ENCODE measurements at places on chromosomes 7 and 10.
A peak's percentile ranks its signal among the peaks of the same experiment; 100 is the strongest.

GRCh38 chr10:74094231-74094630 lies 56.4 kb downstream of the AP3M1 start:
- DNase-seq, result no peak

DNA sequence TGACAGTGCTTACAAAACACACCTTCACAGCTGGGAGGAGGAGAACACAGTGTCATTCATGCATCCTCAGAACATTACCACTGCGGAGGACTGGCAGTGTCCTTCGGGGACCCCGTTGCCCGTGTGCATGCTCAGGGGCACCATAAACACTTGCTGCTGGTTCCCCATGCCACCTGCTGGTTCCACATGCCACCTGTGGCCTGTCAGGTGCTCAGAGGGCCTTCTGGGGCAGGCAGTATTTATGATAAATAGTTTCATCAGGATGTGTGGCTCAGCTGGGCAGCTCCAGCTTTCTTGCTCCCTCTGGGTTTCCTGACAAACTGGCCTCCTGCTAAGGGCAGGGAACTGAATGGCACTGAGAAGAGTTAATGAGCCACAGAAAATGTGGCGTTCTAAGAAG lies 32.1 kb downstream of the CELF2 start:
- DNase-seq, result no peak

DNA sequence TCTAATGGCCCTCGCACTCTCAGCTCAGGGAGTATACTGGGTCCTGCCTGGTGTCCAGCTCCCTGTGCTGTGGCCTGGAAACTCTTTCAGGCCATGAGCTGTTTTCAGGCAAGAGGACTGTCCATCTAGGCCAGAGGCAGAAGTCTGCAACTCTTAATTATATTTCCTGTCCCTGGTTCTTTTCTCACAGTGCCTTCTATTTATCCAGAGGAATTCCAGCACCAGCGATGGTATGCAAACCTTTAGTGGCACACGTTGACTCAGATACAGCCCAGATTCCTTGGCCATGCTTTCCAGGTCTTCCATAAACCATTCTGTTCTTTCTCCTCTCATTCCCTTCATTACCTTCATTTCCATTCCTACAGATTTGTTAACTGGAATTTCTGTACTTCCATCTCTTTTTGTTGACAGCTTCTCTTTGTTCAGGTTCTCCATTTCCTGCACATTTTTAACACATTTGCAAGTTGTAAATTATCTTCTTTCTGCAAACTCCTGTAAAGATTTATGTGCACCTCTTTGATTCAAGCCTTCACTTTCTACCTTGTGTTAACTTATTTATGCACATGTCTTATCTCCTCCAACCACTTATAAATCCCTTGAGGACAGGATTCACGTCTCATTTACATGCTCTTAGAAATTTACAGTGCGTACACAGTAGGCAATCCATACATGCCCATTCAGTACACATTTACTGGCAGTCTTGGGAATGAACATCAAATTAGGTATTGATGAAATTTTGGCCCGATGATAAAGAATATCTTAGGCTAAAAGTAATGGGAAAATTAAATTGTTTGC lies 172.1 kb downstream of the CELF2 start:
- no peak for DNase-seq

- DNase-seq, result no peak
Measured at GRCh38 chr7:111089822-111090426, 1.0 kb upstream of the LRRN3 start.

DNA sequence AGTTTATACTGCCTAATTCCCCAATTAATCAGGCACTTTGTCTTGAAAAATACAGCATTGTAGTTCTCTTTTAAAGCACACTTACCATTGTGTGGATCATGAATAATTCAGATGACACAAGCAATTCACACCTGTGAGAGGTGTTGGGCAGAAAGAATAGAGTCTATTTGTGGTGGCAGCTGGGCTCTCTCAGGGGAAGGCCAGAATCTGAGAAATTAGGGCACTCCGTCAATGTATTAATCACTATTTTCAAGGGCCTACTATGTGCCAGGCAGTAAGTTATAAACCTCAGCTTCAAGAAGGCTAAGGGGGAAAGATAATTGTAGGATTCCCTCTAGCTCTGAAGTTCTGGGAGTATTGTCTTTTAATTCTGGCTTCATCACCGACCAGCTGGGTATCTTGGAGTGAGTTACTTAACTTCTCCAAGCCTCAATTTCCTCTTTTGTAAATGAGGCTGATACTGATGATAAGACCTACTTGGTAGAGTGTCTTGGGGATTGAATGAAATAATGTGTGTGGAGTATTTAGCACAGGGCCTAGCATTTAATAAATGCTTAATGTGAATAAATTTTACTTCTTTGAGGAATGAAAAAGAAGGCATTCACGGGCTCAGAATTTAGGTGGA lies 2.5 kb downstream of the CHN2 start:
- DNase-seq, result no peak

GRCh38 chr7:30176463-30177109 lies 41.8 kb downstream of the MTURN start:
- DNase-seq, result no peak

DNA sequence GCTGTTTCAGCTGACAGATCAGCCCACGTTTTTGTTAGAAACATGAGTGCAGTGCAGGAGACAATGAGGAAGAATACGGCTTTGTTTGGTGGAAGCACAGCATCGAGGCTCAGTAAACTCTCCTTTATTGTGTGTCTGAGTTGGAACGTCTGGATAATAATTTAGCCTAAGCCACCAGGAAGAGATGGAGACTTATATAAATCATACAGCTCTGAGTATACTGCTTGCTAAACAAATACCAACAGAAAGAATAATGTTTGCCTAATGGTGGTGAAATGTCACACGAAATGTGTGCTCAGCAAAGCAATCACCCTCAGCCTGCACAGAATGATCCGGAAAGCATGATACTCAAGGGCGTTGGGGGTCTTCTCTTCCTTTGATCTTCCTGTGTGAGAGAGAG lies 664.1 kb upstream of the ADARB2 start:
- no peak for DNase-seq

DNA sequence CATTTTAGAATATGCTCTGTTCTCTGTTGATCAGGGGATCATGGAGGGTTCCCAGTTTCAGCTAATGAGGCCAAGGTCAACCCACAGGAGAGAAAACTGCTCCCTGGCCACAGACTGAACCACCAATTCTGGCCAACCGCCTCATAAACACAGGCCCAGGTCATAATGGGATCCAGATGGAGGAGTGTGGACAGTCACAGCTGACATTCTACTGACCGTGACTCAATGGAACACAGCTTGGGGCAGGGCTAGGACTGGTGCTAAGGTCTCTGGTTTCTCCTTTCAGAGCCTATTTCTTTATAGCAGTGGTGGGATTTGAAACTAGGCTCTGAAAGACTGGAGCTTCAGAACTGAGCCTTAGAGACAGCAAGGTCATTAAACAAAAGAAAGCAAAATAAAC lies 68.3 kb downstream of the HIPK2 start:
- DNase-seq, result no peak

- no peak for DNase-seq
Measured at GRCh38 chr7:139853506-139854123, 24.6 kb downstream of the TBXAS1 start.

DNA sequence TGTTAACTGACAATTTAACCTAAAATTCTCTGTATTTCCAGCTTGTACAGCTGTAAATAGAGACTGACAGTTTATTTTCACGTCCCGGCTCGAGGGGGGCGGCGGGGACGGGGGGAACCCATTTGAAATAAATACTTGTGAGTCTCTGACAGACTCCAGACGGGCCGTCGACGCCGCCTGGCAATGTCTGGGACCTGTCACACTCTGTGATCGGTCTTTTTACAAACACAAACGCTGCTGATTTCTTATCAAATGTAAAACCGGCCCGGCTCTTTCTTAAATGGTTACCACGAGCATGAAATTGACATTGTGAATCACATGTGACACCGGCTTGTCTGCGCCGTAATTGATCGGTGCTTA lies 57.0 kb downstream of the UNCX start:
- DNase-seq, result no peak

GRCh38 chr7:129202058-129202777 lies 13.8 kb downstream of the SMO start:
- DNase-seq, result no peak

GRCh38 chr10:130656187-130656575 lies 520.0 kb downstream of the GLRX3 start:
- no peak for DNase-seq

- DNase-seq, result no peak
Measured at GRCh38 chr10:3511483-3511882, 273.5 kb downstream of the KLF6 start.

- no peak for DNase-seq
Measured at GRCh38 chr7:140039066-140039465, 23.7 kb downstream of the PARP12 start.

DNA sequence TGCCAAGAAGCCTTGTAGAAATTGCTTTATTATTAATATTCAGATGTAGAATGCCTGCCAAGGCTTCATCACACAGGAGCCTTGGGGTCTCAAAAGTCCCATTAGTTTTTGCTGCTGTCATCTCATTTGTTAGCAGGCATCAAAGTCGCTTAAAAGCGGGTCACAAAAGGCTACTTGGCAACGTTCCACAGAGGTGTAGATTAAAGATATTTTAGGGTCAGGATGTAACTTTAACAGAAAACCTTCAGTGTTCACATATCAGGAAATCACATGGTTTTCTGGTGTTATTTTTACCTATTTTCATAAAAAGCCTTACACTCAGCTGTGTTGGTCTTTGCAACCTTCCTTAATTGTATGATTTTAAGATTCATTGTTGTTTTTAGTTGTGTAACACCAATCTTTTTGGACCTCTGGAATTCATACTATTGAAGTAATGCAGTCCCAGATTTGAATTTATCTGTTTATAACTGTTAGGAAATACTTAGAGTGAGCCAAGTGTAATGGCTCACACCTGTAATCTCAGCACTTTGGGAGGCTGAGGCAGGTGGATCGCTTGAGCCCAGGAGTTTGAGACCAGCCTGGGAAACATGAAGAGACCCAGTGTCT lies 65.3 kb downstream of the TET1 start:
- DNase-seq, result no peak

GRCh38 chr7:20307901-20308300 lies 22.8 kb upstream of the ITGB8 start:
- no peak for DNase-seq

- no peak for DNase-seq
Measured at GRCh38 chr7:35596061-35596460, 98.9 kb downstream of the HERPUD2 start.

- no peak for DNase-seq
Measured at GRCh38 chr10:101061624-101062231, at the start of gene KAZALD1. KAZALD1 (plus strand) TSS chr10:101061989; CDS start chr10:101062593, 604 bp downstream.

GRCh38 chr10:48389272-48389671 lies 82.8 kb downstream of the MAPK8 start:
- no peak for DNase-seq

GRCh38 chr7:139990142-139990535 lies 72.6 kb downstream of the PARP12 start:
- DNase-seq, result no peak

- peak; percentile 50 for DNase-seq
Measured at GRCh38 chr10:35194906-35195305, 68.3 kb downstream of the CREM start.

- no peak for DNase-seq
Measured at GRCh38 chr10:90598513-90598912, 259.3 kb downstream of the HTR7 start.

DNA sequence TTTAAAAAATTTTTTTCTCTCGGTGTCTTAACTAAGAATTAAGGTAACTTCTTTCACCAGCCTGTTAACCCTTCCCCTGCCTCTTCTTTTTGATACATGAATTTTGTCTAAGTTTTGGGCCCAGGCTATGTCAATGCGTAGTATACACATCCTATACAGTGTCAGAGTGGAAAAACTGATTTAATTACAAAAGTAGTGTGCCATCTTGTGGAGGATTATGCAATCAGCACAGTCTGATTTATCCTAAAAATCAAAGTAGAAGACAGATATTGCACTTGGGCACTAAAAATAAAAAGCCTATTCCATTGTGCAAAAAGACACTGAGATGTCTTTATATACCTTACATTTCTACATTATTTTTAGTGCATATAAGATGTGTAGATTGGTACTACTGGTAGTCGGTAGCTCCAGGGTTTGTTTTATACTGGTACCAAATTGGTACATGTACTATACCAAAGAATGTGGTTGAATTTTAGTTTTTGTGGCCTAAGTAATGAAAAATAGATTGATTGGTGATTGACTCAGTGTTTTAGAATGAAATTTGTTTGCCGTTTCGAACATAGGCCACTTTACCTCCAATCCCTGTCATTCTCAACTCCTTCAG lies 96.6 kb downstream of the MKLN1 start:
- peak; percentile 41 for DNase-seq

DNA sequence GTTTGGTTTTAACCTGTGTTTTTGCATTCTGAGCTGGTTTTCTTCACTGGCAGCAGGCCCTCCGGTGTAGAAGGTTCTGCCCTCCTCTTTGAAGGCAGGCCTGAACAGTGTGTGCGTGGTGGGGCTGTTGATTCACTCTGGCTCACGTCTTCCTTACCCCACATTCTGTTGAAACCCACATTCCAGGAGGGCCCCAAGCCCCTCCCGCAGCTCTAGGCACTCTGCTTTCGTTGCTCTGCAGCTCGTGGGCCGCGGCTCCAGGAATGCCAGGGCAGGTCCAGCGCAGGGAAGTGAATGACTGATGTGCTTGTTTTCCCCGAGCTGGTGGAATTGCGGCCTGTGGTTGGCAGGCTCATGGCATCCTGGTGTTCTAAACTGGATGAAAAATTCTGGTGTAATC lies 49.0 kb downstream of the HTRA1 start:
- no peak for DNase-seq

DNA sequence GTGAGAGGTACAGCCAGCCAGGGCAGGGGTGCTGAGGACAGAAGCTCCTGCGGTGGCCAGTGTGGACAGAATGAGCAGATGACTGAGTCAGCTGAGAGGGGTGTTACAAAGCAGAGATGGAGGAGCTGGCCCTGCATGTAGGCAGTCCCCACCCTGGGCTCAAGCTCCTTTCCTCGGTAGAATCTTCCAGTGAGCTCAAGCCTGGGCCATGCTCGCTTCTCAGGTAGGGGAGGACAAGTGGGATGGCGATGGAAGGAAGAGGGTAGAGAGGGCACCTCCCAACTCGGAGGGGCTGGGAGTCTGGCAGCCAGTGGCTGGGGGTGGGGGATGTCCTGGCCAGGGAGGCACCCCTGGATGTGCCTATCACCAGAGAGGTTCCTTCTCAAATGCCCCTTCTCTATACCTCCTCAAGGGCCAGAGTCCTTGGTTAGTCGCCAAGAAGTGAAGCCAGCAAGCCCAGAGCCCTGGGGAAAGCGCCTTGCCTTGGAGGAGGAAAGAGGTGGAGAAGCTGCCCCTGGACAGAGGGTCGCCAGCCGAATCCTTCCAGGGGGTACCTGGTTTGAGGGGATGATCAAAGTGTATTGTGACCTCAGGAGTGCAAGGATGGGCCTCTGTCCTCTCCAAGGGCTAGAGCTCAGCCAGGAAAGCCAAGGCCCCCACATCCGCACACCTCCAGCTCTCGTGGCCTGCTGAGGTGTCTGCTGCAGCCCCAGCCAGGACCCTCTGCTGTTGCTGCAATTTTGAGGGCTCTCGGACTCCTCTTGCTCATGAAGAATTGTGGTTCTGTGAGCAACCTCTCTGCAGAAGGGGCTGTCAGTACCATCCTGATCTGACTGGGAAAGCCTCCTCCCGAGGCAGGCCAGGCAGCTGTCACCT lies 88.6 kb upstream of the MACROH2A2 start:
- DNase-seq, result no peak
